HEK293T (cell line): ENCODE measurements at places on chromosomes 6 and 20.

DNA sequence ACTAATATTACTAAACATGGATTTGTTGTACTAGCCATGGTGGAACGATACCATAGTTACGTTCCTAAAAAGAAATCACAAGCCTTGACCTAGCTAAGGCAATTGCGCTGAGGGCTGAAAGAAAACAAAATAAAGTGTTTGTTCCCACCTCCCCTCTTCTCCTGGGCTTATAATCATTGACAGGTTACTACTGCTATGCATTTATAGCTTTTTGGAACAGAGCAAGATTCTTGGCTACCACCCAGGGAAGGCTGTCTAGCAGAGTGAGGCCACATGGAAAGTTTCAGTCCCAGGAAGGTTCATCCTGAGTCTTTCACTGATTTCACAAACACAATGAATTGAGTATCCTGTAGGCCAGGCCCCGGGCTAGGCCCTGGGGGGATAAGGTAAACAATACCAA lies 84.6 kb downstream of the TMEM170B start:
- no peak for DNase-seq

DNA sequence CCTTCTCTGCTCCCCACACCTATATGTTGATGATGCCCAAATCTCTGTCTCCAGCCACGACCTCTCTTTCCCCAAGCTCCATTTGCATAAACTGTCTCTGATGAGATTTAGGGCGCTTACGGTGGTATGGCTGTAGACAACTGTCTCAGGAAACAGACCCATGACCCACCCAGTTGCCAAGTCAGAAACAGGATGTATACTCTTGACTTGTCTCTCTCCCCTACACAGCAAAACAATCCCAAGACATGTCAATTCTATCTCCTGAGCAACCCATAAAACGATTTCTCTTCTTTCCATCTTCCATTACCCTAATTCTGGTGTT lies 13.9 kb downstream of the GNL1 start:
- DNase-seq = no peak

DNA sequence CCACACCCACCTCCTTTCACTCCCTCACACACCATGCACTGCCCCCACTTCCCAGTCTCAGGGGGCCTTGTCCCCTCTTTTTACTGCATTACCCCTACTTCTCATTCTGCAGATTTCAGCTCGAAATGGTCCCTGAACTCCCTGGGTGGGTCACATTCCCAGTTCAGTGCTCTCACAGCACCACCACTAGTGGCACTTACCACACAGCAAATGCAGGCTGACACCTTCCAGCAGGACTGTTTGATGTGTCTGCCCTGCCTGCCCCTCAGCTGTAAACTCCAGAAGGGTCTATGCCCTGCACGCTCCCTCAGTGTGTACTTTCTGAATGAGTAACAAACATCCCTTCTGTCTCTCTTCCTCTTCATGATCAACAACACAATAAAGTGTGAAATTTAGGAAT lies 4.0 kb downstream of the DYNLT1 start:
- DNase-seq = no peak

GRCh38 chr6:87757792-87758191 lies 55.8 kb upstream of the AKIRIN2 start:
- DNase-seq = no peak

DNA sequence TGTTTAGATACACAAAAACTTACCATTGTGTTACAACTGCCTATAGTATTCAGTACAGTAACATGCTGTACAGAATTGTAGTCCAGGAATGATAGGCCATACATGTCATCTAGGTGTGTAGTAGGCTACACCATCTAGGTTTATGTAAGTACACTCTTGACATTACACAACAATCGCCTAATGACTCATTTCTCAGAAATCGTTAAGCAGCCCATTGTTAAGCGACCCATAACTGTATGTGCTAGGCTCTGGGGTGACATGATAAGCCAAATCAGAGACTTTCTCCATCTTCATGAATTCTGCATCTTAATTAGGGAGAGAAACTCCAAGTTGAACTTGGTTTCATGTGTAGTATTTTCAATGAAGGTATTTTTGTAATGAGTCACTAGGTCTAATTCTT lies 17.2 kb downstream of the STK35 start:
- no peak for DNase-seq

- DNase-seq = no peak
Measured at GRCh38 chr6:161130967-161131766, 139.6 kb downstream of the MAP3K4 start.

DNA sequence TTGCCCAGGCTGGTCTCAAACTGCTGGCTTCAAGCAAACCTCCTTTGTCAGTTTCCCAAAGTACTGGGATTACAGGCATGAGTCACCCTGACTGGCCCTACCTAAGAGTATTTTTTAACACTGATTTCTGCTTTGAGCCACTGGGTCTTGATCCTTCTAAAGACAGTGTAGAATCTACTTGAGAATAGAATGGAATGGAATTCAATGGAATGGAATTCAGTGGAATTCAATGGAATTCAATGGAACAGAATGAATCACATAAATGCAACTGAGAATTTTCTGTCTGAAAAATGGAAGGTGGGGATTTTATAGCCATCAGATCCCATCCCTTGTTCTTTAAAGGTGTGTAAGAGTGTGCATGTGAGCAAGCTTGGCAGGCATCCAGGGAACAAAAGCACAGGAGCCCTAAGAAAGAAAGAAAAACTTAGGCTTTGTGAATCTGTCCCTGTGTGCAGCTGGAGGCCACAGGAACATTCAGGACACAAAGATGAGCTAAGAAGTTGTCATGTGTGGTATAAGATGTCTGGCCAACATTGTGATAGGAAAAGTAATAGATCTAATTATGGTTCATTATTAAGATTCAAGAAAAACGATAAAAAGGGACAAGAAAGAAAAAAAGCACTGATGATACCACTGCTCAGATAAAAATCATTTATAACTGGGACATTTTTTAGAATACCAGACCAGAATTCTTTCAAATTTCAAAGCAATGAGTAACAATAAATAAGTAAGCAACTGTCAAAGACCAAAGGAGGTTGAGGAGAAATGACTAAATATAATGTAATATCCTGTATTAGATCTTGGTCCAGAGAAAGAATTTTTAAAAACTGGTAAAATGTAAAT lies 681.0 kb upstream of the GJE1 start:
- DNase-seq = no peak

DNA sequence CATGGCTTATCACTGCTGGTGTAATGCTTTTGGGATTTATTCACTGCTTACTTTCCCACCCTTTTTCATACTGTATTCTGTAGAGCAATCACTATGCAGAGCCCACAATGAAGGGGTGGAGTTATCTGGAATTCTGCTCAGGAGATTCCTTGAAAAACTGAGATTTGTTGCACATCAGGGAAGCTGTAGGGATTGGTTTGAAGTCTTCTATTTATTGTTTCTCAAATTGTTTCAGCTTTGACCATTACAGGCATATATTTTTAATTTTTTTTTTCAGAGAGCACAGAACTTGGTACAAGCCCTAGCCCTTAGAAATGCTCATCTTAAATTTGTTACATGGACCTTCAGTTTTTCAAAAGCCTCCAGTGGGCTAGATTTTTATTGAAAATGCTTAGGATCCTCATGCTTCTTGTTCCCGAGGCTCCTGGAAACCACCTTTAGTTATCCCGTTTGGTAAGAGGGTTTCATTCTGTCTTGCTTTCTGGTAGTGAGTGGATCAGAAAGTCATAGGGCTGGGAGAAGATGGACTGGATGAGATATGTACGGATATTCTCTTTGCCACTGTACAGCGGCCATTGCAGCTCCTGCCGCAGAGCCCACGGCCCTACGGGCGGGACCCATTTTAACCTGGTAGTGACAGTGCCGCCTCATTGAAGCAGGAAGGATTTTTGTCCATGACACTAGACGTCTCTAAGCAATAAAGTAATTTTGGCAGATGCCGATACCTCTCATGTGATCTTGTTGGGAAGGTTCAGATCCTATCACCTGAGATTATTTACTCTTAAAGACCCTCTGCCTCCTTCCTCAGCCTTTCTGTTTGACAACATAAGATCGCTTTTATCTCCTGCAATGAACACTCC lies 45.3 kb upstream of the ZNF184 start:
- DNase-seq = peak; percentile 30

DNA sequence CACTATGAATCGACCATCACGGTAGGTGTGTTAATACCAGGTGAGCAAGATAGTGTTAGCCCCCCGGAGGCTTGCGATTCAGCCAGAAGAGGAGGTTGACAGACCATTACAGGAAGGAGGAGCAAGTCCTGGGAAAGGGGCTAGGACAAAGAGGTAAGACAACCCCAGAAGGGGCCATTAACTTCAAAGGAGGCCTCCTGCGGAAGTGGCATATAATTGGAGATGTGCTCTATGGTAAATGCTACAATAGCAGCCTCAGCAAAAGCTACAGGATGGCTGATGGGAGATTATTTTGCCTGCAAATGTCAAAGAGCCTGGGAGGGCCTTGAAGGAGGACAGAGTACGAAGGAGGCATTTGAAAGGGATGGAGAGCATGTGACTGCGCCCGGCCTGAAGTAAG lies 108.6 kb upstream of the CITED2 start:
- DNase-seq = no peak

DNA sequence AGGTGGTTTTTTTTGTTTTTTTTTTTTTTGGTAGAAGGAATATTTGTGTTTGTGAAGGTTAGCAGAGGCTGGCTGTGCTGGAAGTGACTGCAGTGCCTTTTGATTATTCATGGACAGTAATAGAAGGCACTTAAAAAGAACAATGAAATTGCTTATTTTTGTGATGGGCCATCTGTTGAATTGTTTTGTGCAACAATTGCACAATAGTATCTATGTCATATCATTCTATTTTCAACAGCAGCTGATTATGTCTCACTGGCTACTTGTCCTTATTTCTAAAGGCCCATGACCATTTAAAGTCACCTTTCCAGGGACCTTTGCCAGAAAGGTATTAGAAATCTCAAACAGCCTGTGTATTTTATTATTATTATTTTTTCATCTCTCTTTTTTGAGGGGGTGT lies 70.6 kb downstream of the AFG1L start:
- no peak for DNase-seq

DNA sequence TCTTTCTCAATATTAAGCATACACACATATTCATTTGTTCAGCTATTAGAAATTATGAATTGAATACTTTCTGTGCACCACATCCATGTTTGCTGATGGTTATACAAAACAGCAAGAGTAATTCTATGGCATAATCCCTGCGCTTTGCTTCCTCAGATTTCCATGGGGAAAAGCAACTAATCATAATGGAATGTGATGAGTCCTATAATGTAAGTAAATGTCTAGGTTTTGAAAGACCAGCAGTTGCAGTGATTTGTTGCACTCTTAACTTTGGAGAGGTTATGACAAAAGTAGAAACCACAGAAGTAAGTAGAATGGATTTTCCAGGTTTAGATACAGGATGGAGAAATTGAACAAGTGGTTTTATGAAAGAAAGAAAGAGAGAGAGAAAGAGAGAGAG lies 652.1 kb downstream of the CBLN4 start:
- DNase-seq = no peak

GRCh38 chr6:148440877-148441453 lies 98.3 kb downstream of the SASH1 start:
- DNase-seq = no peak

DNA sequence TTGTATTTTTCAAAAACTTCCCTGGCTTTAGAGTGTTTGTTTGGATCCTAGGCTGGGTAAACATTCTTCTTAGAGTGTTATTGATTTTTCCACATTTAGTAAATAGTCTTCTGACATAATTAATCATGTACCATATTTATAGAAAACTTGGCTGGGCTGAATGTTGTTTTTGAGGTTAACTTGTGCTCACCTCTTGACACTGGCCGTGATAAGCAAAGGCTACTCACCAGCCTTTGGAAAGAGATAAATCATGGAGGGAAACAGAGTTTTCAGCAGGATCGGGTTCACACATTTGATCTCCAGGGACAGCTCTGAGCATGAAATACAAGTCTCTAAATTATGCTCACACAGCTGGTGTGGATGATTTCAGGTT lies 6.2 kb upstream of the CD93 start:
- no peak for DNase-seq

- DNase-seq = peak; percentile 87
Measured at GRCh38 chr20:45293041-45294002, 13.3 kb upstream of the RBPJL start.

- no peak for DNase-seq
Measured at GRCh38 chr6:70549327-70549726, 17.4 kb upstream of the SDHAF4 start.

DNA sequence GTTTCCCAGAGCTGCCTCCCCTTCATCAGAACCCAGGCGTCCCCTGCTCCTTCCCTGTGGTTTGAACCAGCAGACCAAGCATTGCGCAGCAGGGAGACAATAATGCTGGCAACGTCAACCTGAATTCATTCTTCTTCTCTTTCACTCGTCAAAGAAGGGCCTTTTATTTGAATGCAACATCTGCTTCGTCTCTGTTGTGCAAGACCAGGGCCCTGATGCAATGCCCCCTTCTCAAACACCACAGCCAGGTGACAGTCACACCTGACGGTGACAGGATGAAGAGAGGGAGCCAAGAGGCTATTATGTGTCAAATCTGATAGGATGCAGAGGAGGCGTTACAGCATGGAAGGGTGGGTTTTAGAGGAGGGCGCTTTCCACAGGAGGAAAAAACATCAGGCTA lies 8.0 kb downstream of the INSM1 start:
- no peak for DNase-seq

DNA sequence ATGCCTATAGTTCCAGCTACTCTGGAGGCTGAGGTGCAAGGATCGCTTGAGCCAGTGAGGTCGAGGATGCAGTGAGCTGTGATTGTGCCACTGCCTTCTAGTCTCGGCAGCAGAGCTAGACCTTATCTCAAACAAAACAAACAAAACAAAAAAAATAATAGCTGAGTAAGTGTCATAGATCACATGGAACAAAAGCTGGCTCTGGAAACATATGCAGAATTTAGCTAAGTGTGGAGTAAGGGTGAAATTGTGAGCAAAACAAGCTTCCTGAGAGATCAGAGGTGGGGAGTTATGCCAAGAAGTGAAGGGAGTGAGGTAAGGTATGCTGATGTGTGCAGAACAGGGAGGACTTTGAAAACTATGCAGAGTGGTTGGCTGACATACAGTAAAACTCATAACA lies 18.7 kb downstream of the SGK1 start:
- no peak for DNase-seq

- DNase-seq = no peak
Measured at GRCh38 chr6:113414511-113414910, 442.6 kb upstream of the MARCKS start.
